ENCODE measurements at places on chromosomes 7 and 10.
A peak's percentile ranks its signal among the peaks of the same experiment; 100 is the strongest.

GRCh38 chr7:111098011-111098925, 7.3 kb downstream of the LRRN3 start:
- peak; percentile 64 for DNase-seq

DNA sequence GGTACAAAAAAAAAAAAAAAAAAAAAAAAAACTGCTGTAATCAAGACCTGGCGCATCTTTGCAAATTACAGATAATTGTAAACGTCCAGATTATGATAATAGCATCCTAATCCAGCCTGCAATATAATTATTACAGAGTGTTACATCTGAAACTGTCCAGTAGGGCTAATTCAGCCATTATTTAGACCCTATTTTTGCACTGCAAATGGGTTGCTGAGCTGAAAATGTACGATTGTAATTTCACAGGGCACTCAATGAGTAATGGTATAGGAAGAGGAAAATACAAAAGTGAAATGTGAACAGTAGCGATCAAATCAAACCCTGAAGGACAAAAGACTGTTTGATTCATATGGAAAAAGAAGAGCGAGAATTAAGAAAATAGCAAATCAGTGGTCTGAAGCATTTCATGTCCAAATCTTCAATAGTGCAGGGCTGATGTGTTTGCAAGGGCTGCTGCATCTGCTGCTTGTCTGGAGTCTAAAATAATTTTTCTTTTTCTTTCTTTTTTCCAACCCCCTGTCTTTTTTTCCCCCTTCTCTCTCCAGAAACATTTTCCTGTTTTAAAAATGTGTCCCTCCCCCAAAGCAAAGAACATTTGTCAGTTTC, 8.9 kb downstream of the DLX6 start:
- no peak for DNase-seq

DNA sequence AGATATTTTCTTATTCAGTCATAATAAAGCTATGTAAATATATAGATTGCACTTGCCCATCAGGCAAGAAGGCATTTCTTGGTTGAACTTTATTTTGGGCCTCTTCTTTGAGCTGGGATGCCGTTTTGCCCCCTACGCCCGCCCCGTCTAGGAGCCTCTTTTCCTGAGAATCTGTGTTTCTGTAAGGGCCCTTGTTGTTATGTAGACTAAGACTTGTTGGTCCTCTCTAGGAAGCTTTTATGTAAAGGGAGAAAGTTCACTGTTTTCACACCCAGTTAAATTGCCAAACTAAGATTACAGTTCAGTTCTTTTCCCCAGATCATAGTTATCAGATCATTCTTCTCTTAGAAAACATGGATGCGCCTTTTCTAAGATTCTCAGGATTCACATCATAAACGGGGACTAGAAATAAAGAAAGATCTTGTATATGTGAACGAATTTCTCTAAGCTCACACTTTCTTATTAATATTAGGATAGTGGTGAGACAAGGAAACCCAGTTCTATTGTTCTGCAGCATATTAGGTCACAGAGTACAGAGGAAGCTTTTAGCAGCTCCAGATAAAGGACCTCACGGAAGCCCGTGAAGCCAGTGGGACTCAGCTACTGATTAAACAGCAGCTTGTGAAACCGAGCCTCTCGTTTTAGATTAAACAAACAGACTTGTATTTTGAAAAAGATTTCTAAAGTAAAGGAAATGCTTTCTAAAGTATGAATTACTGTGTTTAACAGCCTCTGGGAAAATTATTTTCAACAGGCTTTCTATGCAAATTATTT, 3.8 kb downstream of the LMTK2 start:
- no peak for DNase-seq

DNA sequence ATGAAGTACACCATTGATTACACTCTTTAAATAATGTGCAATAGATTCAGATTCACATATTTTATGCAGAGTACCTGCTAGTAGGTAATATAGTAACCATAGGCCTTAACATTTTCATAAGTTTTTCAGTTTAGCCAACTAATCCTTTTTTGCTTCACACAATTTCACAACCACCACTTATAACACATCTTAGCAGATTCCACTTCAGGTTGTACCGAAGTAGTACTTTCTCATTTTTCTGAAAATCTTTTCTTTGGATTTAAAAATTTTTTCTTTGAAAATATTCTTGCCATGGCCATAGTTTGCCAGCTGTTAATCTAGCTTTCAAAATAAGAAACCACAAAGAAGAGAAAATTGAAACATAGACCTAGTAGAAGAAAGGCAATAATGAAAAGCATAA, 203.1 kb downstream of the MGMT start:
- DNase-seq = no peak

- DNase-seq = no peak
Measured at GRCh38 chr10:121490871-121491519, 107.2 kb downstream of the FGFR2 start.

DNA sequence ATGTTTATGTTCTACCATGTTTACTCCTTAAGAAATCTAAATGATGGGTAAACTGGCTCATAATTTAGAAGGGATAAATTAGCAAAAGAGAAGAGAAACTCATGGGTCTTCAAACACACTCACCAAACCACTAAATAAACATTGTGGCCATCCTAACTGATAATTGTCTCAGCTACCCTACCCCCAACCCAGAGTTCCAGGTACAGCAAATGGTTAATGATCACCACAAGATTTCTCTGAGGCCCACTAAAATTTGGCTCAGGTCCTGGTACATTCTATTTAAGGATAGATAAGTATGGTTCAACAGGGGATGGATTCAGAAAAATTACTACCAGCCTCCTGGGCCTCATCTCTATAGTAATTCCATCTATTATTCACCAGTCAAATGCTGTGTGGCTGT, 21.4 kb downstream of the SLC25A13 start:
- no peak for DNase-seq

DNA sequence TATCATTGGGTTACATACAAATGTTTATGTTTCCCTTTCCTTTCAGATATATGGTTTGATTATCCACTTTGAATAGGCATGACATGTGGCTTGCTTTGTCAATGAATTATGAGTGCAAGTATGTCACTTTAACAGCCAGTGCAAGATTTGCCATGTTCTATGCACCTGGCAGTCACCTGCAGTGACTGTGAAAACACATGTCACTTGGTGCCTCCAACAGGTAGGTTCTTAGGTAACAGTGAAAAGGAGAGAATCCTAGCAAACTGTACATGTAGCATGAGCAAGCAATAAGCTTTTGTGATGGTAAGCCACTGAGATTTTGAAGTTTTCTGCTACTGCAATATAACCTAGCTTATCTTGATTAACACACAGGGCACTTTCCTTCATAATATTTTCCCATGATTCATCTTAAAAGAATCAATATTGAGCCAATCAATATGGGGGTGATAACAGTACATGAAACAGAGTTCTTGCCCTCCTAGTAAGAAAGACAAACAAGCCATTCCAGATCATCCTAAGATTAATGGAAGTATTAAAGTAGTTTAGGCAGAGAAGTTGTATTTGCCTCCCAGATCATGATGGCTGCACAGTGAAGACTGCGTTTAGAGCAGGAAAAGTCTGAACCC, 7.9 kb upstream of the RALA start:
- DNase-seq = peak; percentile 36

GRCh38 chr7:19376538-19376937, 231.3 kb upstream of the FERD3L start:
- peak; percentile 27 for DNase-seq

- no peak for DNase-seq
Measured at GRCh38 chr10:102397222-102398171, 2.0 kb downstream of the NFKB2 start.

GRCh38 chr7:116674508-116675173, 2.6 kb downstream of the MET start:
- DNase-seq = no peak

GRCh38 chr10:132745971-132746370, 40.0 kb downstream of the NKX6-2 start:
- no peak for DNase-seq

DNA sequence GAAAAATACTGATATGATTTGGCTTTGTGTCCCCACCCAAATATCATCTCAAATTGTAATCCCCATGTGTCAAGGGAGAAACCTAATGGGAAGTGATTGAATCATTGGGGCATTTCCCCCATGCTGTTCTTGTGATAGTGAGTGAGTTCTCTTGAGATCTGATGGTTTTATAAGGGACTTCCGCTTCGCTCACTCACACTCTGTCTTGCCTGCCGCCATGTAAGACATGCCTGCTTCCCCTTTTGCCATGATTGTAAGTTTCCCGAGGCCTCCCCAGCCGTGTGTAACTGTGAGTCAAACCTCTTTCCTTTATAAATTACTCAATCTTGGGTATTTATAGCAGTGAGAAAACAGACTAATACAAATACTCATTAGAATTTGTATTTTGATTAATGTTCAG, 5.1 kb upstream of the MRPS17 start:
- peak; percentile 45 for DNase-seq

GRCh38 chr10:103637927-103638557, 144.5 kb downstream of the NEURL1 start:
- DNase-seq = no peak

GRCh38 chr10:86291616-86292340, 74.8 kb downstream of the GRID1 start:
- DNase-seq = peak; percentile 15

GRCh38 chr10:93075369-93076221, 1.9 kb downstream of the CYP26A1 start:
- DNase-seq = no peak

GRCh38 chr7:127504715-127505114, 80.7 kb downstream of the GCC1 start:
- peak; percentile 12 for DNase-seq

DNA sequence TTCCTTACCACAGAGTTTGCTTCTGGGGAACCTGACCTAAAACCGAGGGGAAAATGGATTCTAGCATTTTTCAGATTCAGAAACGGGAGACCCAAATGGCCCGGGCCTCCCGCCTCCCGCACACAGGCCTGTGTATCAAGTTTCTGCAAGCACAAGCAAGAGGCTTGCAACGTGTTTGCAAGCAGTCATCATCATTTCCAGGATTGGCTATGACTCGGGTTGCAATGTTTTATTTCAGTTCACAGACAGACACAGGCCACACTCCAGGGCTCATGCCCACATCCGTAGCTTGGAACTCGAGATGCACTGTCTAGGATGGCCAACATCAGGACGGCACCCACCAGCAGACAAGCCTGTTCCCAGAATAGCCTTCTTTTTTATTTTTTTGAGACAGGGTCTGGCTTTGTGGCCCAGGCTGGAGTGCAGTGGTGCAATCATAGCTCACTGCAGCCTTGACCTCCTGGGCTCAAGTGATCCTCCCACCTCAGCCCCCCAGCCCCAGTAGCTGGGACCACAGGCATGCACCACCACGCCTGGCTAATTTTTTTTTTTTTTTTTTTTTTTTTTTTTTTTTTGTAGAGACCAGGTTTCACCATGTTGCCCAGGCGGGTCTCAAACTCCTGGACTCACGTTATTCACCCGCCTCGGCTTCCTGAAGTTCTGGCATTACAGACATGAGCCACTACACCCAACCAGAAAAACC, 68.1 kb upstream of the FOXK1 start:
- no peak for DNase-seq

- no peak for DNase-seq
Measured at GRCh38 chr7:5638994-5639393, 142.5 kb downstream of the RNF216 start.

DNA sequence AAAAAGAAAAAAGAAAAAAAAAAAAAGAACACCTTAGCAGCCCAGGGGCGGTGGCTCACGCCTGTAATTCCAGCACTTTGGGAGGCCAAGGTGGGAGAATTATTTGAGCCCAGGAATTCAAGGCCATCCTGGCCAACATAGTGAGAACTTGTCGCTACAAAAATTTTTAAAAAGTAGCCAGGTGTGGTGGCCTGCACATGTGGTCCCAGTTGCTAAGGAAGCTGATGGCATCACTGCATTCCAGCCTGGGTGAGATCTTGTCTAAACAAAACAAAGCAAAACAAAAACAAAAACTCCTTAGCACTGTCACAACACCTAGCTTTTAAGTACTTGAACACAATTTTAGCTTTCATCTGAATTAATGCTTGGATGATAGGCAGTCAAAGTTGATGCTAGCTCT, 86.3 kb upstream of the MKLN1 start:
- no peak for DNase-seq

DNA sequence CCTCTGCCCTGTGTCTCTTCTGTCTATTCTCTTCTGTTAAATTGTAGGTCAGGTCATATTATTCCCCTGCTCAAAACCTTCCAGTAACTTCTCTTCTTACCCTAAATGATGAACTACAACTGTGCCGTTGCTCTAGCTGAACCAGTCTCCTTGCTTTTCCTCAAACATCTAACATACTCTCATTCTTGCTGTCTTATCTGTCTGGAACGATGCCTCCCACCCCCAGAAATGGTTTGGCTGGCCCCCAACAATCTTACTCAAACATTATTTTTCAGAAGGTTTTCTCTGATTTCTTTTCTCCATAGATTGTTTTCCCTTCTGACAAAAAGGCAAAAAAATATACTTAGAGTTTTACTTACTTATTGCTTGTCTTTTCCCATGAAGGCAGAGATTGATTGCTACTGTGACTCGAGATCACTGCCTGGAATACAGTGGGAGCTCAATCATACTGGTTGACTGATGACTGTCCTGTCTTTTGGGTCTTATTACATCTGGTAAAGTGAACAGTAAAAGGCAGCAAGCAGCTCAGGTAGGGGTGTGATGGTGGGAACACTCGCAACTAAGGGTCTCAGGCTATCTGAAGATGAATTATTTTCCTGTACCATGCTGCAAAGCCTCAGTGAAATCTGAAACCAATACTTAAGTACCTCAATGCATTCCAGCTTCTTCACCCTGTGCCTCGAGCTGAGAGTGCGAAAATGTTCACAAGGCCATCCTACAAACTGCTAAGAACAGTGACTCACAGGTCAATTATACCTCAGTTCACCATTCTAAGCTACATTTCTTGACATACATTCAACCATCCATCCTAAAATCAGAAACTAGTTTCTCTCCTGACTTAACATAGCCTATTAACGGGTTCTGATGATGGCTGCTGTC, 67.6 kb downstream of the DNMBP start:
- no peak for DNase-seq

DNA sequence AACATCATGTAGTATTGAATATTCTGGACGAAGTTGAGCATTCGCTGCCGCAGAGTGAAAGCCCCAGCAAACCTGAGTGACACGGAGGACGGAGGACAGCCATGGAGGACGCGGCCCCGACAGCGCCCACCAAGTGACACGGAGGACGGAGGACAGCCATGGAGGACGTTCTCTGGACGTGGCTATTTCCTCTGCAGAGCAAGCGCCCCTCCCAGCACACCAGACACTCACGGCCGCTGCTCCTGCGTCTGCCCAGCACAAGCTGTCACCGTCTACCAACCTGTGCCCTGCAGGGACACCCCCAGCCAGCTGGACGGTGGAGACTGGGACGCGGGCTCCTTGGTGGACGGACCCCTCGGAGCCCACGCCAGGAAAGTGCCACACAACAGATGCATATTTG, 7.3 kb upstream of the ADAM8 start:
- DNase-seq = no peak

DNA sequence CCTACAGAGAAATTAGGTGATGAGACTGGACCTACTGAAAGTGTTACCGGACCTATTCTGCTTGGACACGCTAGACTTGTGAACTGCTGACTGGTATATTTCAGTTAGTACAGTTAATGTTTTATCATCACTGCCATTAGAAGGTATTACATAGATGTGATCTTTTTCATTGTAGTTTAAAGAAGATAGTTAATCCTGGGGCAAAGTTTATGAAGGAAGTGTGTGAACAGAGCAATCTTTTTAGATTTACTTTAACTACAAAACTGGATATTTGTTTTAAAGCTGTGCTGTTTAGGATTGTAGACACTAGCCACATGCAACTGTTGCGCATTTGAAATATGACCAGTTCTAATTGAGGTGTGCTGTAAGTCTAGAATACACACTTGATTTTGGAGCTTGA, 446.7 kb downstream of the AUTS2 start:
- DNase-seq = no peak

- DNase-seq = peak; percentile 22
Measured at GRCh38 chr10:5070648-5071410, 23.4 kb upstream of the AKR1C3 start.

GRCh38 chr10:69259547-69260243, 18.6 kb upstream of the HK1 start:
- DNase-seq = no peak
